ENCODE measurements at places on chromosomes 12 and 14.

DNA sequence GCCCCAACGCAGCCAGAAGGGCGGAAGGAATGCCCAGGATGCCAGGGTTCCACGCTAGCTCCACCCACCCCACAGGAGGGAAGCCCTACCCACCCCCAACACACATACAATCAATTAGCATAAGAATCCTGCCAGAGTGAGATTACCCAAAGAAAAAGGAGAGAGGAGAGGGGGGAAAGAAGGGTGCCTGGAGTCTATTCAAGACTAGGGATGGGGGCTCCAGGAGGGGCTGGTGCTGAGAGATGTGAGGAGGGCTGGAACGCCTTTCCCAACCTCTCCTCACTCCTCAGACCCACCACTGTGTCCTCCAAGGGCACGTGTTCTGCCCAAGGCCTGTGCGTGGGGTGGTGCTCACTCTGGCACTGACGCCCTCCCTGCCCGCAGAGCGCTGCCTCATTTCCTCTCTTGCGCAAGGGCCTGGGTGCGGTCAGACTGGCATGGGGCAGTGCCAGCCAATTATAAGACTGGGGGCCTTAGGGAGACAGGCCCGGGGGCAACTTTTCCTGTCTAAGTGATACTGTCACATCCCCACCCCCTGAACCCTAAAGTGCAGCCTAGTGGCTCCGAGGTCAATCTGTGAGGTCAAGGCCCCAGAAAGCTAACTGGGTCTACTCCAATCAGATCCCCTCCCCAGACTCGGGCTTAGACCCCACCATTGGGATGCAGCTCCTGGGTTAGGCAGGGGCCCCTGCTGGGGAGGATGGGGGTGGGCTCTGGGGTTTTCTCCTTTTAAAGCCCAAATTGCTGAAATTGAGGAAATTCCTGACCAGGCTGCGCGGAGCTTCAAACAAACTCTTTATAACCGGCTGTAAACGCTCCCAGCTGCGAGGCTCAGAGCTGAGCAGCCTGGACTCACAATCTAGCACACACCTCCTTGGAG, 10.2 kb upstream of the ITGB7 start:
- DNase-seq = no peak

DNA sequence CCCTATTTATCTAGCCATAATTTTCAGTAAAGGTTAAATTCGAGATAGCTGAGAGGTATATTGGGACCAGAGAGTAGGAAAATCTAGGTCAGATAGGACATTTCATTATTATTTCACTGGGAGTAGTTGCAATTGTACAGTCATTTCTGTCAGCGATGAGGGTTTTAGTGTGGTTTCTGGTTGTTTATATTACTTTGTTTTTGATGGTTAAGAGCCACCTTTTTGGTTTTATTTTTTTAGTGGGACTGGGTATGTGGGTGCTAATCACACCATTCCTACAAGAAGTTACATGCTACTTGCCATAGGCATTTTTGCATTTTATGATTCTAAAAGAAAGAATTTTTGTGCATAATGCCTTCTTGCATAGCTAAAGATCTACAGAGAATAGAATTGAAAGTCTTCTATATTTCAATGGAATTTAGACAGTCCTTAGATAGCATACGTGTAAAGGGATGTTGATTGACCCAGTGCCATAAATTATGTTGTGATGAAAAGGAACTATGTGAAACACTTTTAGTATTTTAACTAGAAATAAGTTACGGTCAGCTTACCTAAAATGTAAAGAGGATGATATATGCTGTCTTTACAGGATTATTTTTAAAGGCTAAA, 85.2 kb downstream of the KTN1 start:
- no peak for DNase-seq

DNA sequence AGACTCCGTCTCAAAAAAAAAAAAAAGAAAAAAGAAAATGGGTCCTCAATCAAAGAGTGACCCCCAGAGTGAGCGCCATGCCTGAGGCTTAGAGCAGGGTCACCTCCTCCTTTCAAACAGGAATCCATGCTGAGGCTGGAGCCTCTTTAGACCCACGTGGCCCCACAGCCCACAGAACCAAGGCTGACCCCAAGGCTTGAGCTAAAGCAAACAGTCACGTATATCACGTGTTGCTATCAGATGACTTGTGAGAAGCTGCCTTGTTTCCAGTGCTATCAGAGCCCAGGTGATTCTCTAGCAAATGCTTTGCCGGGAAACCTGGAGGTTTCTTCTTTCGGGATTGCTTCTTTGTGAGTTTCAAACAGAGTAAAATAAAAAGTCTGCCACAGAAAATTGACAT, 31.7 kb upstream of the DYNC1H1 start:
- DNase-seq = no peak

DNA sequence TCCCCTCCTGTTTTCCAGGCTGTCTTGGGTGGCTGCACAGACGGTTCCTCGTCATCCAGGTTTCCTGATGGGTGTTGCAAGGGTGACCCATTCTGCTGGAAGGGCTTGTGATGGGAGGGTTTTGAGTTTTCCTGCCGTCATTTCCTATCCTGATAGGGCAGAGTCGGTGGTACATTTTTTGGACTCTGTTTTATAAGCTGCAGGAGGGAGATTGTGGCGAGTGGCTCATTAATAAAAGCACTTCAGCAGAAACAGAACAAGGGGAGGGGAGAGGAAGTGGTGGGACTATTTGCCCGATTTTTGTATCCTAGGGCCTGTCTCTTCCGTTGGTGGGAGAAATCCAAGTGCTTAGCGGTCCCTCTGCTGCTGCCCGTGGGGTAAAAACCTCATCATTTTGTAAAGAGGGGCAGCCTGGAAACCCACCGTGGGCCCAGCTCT, 40.0 kb downstream of the TSPAN9 start:
- DNase-seq = no peak

GRCh38 chr14:44316647-44317440, 190.2 kb downstream of the FSCB start:
- DNase-seq = no peak

DNA sequence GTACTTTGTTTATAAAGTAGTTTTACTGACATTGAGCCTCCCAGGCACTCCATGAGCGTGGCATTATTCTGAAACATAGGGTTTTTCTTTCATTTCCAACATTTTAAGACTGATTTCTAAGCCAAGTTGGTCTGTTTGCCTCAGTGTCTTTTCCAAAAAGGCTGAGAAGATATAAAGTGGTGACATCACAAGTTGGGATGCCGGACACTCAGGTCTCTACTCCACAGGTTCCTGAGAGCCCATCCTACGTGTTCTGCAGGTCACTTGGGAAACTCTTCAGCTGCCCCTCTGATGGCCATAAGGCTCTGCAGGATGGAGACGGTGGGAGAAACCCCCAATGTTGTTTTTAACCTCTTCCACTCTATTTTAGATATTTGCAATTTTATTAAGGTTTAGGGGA, 6.0 kb downstream of the RFX4 start:
- DNase-seq = no peak

GRCh38 chr14:94945615-94946014, 175.7 kb upstream of the GSC start:
- DNase-seq = no peak
